ENCODE measurements at places on chromosomes 12 and 14. TPM values are rescaled to one million over a fixed set of nuclear protein-coding genes. Genes with fewer than 3 reads are reported as not detected.

Gene ENTPD5
- 8.5 TPM for total RNA-seq

Gene ADAMTS20
- 0.24 TPM for total RNA-seq

Gene JPH4
- total RNA-seq = not detected

Gene SOAT2
- total RNA-seq = not detected

Gene STAC3
- total RNA-seq = not detected

Gene RAB2B
- 15.5 TPM for total RNA-seq

Gene TAS2R42
- not detected for total RNA-seq

GRCh38 chr14:69647213-69647612, 35.8 kb downstream of the SUSD6 start:
- no peak for DNase-seq

- no peak for DNase-seq
Measured at GRCh38 chr14:29197557-29197956, 431.0 kb downstream of the FOXG1 start.

GRCh38 chr12:26135571-26135970, 10.7 kb upstream of the BHLHE41 start:
- no peak for DNase-seq

DNA sequence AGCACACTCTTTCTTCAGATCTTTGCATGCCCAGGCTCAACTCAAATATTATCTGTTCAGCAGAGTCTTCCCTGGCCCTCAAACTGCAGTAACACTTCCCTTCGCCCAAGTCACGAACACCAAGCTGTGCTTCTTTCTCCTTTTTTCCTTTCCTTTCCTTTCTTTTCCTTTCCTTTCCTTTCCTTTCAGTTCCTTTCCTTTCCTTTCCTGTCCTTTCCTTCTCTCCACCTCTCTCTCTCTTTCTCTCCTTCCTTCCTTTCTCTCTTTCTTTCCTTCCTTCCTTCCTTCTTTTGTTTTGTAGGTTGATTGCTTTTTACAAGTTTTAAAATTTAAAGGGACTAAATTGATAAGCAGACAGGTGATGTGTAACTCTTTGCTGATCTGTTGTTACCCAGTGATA, 19.0 kb upstream of the ADGRD1 start:
- no peak for DNase-seq

DNA sequence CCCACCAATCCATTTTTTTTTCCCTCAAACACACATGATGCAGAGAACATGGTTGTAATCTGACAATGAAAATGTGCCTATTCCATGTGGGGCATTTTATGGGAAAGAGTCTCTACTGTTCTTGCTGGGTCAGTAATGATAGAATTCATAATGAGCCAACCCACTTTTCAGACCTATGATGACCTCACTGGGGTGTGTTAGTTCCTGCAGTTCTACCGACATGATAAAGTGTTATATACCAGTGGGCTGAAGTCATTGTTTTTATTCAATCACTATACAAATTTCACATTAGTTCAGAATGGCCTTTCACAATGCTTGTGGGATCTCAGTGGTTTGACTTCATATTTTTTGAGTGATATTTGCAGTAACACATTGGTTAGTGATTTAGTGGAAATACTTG, 47.5 kb downstream of the PPFIBP1 start:
- DNase-seq = no peak

- no peak for DNase-seq
Measured at GRCh38 chr12:120483621-120484020, 12.3 kb upstream of the DYNLL1 start.

GRCh38 chr14:80780500-80780899, 161.0 kb downstream of the CEP128 start:
- DNase-seq = no peak

DNA sequence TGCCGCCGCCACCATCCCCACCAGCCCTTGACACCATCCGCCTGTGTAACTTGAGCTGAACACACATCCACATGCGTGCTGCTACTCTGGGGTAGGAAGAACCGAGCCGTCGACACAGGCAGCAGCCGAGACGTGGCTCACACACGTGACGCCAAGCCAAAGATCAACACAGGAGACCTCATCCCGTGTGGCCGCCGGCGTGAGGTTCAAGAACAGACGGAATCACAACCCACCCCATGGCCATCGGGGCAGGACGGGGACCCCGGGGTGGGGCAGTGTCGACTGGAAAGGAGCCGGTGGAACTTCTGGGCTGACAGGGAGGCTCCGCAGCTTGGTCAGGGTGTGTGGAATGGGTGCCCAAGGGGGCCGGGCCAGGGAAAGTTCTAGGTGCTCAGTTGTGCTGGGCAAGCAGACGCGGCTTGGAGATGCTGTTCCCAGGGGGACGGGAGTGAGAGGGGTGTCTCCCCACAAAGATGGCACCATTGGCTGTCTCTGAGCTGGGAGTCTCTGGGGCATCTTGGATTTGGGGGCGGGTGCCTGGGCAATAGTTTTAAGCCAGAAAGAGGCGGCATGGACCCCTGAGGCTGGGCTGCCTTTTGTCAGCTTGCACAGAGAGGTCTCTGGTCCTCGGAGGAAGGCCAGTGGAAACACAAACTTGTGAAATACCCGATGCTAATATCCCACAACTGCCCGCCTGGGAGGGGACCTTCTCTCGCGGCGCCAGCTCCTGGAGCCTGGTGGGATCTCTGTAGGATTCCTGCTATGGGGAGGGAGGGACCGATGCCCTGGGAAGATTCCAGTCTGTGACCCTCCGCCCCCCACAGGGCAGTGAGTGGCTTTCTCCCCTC, 41.8 kb downstream of the GALNT9 start:
- no peak for DNase-seq

GRCh38 chr12:120771097-120771496, 45.5 kb downstream of the ACADS start:
- no peak for DNase-seq

DNA sequence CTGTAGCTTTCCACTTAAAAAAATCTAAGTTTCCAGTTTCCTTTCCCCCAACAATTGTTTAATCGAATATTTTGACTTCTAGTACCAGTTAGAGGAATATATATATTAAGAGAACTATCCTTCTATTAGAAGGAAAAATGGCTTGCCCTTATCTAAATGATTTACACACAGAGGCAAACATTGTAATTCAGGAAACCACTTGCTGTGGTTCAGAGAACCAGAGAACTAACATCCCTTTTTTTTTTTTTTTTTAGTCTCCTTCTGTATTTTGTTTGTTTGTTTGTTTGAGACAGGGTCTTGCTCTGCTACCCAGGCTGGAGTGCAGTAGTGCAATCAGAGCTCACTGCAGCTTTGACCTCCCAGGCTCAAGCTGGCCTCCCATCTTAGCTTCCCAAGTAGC, 746.6 kb downstream of the VRK1 start:
- no peak for DNase-seq

GRCh38 chr14:52950898-52951680, at the start of gene FERMT2:
Gene FERMT2, minus strand, starts transcription at chr14:52951050. Its CDS starts 482 bp downstream, at chr14:52950568.
- DNase-seq = peak; percentile 83

GRCh38 chr14:79318371-79318770, 892.9 kb downstream of the DIO2 start:
- DNase-seq = no peak

DNA sequence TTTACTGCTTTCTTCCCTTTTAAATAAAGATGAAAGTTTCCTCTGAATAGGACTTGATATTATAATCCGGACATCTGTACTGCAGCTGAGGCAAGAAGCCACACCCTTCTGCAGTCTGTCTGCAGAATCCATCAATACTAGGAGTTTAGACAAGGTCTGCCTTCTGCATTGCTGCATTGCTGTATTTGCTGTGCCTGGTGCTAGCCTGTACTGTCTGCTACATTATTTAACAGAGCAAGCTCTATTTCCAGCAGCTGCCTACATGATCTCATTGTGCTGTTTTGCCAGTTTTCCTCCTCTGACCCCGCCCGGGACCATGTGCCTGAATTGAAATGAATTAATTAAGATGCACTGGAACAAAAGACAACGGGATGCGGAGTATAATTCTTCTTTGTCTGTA, 1.7 kb downstream of the TUBA1A start:
- peak; percentile 81 for DNase-seq

- peak; percentile 83 for DNase-seq
Measured at GRCh38 chr12:42238240-42239140, at the start of gene YAF2. Gene YAF2, minus strand, starts transcription at chr12:42238248. Its CDS starts 68 bp downstream, at chr12:42238180.

GRCh38 chr12:71846322-71846940, 6.9 kb downstream of the TBC1D15 start:
- peak; percentile 65 for DNase-seq

GRCh38 chr12:65649126-65649525, 175.2 kb upstream of the HMGA2 start:
- DNase-seq = peak; percentile 99

DNA sequence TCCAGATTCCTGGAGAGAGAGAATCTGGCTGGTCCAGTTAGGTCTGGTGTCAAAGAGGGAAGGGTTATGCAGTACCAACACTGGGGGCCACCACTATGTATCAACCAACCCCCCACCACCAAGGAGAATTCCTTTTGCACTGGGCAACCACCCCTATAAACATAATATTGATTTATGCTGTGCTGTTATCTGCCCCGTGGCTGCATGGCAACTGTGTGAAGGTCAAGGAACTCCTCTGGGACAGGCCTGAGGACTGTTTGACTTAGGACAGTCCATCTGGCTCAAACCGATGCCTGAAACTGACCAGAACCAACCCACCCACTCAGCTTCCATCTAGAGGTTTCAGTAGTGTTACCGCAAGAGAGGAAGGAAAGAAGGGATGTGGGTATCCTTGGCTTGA, 20.5 kb downstream of the PLEKHH1 start:
- no peak for DNase-seq

GRCh38 chr14:94291906-94292525, 1.1 kb downstream of the SERPINA10 start:
- no peak for DNase-seq

DNA sequence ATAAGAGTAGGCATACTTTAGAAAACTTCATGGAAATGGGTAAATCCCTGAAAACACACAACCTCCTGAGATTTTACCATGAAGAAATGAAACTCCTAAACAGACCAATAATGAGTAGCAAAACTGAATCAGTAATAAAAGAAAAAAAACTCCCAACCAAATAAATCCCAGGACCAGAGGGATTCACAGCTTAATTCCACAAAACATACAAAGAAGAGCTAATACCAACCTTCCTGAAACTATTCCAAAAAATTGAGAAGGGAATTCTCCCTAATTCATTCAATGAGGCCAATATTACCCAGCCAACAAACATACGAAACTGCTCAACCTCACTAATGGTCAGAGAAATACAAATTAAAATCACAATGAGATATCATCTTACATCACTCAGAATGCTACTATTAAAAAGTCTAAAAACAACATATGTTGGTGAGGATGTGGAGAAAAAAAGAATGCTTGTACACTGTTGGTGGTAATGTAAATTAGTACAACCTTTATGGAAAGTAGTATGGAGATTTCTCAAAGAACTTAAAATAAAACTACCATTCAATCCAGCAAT, 97.3 kb upstream of the ST8SIA1 start:
- no peak for DNase-seq

DNA sequence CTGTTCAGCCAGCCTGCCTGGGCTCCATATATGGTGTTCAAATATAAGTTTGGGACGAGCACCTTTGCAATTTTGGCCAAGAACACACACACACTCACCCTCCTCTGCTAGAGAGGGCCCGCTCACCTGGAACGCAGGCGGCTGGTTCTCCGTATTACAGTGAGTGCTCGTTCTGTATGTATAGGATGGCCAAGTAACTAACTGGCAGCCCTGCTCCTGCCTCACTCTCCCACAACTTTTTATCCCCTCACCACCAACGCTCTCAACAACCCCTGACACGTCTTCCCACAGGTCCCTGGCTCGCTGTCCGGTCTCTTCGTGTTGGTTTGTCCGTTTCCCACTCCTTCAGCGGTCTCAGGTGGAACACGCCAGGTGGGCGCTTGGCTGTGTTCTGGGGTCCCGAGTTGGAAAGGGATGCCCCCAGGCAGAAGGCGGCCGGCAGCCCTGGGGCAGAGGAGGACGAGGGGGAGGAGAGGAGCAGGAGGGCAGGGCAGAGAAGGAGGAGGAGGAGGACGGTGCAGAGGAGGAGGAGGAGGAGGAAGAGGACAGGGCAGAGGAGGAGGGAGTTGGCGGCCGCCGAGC, 398 bp upstream of the MSRB3 start:
- DNase-seq = no peak

GRCh38 chr12:119594399-119594730, 791 bp downstream of the TMEM233 start:
- DNase-seq = no peak

GRCh38 chr12:71981149-71981548, 42.5 kb downstream of the TPH2 start:
- no peak for DNase-seq
